Stimulated activated CD8-positive, alpha-beta memory T cell treated with anti-CD3 and anti-CD28 coated beads, Interleukin-15, amount 100 ng/mL, for 24 hours (primary cell): ENCODE measurements at places on chromosomes 1 and 21.

- DNase-seq: no peak
Observed at GRCh38 chr1:151510020-151510405, 1.2 kb upstream of the CGN start.

- no peak for DNase-seq
Observed at GRCh38 chr1:50979937-50980336, 9.9 kb downstream of the CDKN2C start.

DNA sequence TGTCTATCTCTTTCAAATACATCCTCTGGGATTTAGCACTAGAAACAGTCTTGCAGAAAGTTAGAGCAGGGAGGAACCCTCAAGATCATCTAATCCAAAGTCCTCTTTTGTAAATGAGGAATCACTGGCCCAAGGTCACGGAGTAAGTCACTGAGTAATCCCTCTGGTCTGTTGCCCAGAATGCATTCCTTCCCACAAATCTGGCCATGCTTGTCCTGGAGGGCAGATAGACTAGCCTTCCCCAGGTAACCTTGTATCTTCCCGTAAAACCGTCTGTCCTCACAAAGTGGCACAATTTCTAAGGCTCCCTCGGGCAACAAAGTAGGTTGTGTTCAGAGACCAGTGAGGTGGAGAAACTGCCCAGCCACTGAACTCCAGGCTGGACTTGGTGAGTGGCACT lies 46.2 kb downstream of the DDR2 start:
- DNase-seq: no peak

DNA sequence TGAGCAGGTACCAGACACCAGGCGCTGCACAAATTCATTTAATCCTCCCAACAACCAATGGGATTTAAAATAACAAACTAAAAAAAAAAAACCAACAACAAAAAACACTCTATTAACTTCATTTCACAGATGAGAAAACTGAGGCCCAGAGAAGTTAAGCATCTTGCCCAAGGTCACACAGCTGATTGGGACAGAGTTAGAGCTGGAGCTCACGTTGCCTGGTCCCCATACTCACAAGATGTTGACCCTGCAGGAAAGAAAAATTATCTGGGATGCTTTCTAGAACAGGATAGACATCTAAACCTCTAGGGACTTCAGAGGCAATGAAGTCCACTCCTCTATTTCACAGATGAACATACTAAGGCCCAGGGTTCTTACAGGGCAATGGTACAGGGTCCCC lies 175.3 kb downstream of the PSMG1 start:
- DNase-seq: no peak

DNA sequence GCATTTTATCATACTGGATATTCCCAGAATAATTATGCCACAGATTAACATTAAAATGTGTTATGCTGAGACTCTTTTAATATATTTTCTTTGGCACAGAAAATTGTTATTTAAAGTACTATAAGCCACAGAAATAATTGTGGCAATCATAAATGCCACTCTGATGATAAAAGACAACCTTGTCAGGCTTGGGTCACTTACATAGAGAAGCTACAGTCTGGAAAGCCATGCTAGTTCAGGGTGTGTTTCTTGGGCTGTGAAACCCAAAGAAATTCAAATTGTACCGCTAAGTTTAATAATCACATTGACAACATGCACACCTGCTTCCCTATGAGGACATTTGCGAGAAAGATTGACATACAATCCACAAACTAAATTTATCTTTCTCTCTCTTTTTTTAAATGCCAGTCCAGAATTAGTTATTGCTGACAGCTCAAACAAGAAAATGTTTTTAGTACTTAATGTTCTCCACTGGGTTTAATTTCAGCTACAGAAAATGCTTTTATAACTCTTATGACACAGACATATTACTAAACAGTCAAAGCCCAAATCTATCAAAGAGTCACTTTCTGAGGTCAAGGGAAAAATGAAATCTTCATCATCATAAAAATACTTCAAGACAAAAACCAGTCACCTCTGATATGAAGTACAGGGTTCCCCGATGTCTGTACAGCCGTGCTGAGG lies 38.7 kb downstream of the TTC13 start:
- no peak for DNase-seq

DNA sequence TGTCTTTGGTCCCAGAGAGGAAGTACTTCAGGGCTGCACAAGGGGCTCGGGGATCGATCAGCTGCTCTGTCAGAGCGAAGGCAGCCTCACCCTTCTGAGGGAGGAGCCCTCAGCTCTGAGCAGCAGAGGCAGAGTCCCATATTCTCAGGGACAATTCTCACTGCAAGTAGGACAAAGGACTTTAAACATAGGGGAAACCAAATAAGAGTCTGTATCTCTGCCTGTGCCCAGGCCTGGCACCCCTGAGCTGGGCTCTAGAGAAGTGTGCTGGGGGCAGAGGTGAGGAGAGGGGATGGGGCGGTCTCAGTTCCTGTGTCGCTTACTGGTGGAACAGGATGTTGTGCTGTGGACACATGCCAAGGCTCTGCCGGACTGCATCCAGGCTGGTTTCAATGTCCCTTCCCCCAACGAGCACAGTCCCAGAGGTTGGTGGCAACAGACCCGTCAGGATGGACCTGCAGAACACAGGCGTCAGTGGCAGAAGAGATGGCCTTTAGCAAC lies 76.6 kb downstream of the ABCA4 start:
- no peak for DNase-seq

DNA sequence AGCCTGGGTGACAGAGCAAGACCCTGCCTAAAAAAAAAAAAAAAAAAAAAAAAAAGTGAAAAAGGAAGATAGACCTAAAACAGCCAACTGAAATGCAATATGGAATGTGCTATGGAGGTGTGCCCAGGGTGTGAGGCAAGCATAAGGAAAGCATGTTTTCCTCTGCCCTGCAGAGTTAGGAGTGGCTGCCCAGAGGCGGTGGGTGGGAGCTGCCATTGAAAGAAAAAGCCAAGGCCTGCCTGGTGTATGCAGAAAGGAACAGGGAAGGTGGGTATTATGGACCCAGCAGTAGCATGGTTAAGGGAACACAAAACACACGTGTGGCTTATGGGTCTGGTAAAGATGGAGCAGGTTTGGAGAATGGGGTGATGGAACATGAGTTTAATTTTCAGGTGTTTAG lies 8.9 kb downstream of the CD244 start:
- no peak for DNase-seq

DNA sequence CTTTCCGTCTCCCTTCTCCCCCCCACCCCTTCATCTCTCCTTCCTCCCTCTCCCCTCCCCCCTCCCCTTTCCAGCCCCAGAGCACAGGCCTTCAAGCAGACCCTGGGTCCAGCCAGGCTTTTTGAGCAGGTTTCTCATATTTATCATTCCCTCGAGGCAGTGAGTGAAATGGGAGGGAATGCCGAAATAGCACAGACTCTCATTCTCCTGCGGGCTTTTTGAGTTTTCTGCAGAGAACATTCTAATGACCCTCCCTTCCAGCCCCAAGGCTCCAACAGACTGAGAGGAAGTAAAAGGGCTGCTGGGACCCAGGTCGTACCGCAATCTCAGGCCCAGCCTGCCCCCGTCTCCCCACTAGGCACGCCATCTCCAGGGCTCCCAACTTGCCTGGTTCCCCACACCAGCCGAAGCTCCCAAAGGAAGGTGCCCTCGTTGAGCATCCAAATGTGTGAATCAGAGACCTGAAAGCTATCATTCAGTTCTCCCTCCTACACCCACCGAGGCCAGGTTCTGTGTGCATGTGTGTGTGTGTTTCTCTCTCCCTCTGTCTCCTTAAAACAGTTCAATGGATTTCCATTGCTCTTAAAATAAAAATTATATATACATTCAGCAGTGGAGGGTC lies 22.3 kb downstream of the ACTA1 start:
- DNase-seq: no peak
